ENCODE measurements at places on chromosomes 3 and 15.

DNA sequence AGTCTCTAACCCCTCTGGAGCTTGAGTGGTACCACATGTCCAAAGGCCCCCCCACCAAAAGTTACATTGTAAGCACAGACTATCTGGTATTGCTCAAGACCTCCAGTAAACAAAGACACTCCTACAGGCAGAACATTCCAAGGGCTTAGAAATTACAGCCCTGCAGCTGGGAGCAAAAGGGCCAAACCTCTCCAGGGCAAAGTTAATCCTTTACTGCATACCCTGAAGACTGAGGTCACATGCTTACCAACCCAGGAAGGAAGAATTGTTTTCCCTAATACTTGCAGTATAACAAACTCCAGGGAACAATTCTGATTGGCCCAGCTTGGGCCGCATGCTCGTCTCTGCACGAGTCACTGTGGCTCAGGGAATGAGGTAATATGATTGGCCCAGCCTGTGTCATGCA lies 266.1 kb upstream of the NR2F2 start:
- no peak for DNase-seq

- no peak for DNase-seq
These were observed 48.0 kb downstream of the B3GNT5 start for GRCh38 chr3:183300996-183301562.

GRCh38 chr3:126412841-126413692 lies 18.4 kb downstream of the CFAP100 start:
- no peak for DNase-seq

GRCh38 chr15:67792250-67792942 lies 32.9 kb upstream of the SKOR1 start:
- DNase-seq = no peak

DNA sequence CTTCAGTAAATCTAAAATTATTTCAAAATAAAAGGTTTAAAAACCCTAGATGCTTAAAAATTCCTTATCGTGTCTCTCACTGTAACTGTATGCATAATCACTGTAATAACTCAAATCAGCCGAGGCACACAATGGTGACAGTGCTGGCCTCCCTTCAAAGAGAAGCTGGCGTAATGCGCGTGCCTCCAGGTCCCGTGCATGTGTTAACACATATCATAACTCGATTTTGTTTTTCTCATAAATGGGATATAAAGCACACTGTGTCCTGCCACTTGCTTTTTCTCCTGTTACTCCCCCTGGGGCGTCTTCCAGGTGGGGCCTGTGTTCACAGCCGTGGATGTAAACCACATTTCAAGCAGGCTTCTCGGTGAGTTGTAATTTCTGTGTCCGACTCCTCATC lies 56.0 kb downstream of the TPRA1 start:
- no peak for DNase-seq

DNA sequence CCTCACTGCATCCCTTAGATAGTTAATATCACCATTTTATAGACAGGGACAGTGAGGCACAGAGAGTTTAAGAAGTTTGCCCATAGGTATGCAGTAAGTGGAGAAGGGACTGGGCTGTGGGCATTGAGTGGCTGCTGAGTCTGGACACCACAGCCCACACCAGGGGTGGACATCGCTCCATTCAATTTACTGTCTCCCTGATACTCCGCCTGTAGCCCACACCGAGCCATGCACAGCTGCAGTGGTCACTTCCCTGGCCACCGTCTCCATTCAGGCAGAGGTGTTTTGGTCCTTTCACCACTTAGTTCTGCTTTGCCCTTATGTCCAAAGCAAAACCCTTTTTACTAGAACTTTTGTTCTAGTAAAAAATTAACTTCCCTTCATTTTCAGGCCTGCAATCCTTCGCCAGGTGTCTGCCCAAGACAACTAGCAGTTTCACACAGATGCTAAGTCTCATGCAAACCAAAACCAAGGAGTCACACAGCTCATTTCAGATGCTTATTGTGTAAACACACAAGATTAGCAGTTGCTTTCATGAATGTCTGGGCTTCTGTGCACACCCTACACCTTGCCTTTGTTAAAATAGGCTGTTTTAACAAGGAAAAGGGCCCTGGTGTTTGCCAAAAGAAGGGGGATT lies 30.1 kb downstream of the ZNF35 start:
- DNase-seq = no peak

DNA sequence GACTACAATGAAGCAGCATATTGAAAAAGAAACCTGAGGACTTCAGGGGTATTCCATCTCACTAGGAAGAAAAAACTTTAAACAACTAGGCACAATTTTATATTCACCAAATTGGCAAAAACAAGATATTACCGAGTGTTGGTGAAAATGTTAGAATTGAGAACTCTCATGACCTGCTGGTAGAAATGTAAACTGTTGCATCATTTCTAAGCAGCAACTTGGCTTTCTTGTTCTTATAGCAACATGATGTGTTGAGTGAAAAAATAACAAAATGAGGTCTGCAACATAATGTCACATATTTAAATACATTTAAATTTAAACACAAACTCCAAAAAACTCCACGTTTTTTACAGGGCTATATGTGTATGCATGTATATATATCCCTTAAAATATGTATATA lies 59.0 kb upstream of the SPPL2A start:
- no peak for DNase-seq

DNA sequence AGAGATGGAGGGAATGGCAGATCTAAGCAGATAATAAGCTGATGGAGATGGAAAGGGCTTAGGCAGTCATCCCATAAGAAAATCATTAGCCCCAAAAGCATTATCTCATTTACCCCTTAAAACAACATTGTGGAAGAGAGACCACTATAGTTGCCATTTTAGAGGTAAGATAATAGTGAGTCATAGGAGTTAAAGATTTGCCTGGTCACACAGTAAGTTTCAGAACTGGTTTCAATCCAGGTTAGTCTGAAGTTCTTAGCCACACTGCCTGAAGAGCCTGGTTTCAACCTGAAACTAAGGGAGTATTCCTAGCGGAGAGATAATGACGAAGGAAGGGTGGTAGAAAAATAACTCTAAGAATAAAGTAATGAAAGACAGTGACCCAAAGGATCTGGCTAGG lies 13.0 kb upstream of the UBR1 start:
- no peak for DNase-seq

DNA sequence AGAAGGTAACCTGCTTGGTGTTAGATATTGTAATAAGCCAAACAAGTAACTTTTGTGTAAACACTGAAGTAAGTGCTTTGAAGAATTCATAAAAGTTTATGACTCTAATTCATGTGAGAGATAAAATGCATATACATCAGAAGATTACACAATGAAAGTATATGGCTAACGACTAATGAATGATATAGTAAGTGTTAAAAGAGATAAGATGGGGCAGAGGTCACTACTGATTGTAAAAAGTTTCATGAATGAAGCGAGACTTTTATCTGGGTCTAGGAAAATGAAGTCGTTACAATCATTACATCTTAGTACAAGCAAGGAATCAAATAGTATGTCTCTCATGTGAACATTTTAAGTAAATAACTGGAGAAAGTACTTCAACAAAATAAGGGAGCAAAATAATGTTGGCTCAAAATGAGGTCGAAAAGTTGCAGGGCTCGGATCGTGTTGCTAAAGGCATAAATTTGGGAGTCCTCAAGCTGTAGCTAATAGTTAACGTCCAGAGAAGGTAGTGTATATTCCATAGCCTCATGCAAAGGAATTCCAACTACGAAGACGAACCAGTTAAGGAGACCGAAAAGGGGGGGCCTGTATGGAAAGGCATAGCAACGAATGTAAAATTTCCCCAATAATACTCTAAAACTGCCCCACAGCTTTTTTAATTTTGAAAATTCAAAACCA lies 984 bp upstream of the DUT start:
- DNase-seq = no peak

DNA sequence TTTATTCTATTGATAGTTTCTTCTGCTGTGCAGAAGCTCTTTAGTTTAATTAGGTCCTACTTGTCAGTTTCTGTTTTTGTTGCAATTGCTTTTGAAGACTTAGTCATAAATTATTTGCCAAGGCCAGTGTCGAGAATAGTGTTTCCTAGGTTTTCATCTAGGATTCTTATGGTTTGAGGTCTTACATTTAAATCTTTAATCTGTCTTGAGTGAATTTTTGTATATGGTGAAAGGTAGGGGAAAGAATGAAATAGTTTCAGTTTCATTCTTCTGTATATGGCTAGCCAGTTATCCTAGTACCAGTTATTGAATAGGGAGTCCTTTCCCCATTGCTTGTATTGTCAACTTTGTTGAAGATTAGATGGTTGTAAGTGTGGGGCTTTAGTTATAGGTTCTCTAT lies 10.6 kb upstream of the GCSAM start:
- DNase-seq = no peak

- no peak for DNase-seq
These were observed 175.8 kb upstream of the RARB start for GRCh38 chr3:25252291-25252690.

GRCh38 chr3:185268194-185268962 lies 14.5 kb upstream of the EHHADH start:
- no peak for DNase-seq

- no peak for DNase-seq
These were observed 44.8 kb upstream of the GNB5 start for GRCh38 chr15:52236013-52236412.

- no peak for DNase-seq
These were observed 91.9 kb downstream of the IMPG2 start for GRCh38 chr3:101228441-101228840.

- DNase-seq = no peak
These were observed 516.1 kb downstream of the ZIC1 start for GRCh38 chr3:147925272-147925671.

GRCh38 chr3:17772556-17772955 lies 30.1 kb upstream of the TBC1D5 start:
- no peak for DNase-seq

- no peak for DNase-seq
These were observed 307.5 kb downstream of the EDEM1 start for GRCh38 chr3:5494905-5495519.

- DNase-seq = no peak
These were observed 105.2 kb upstream of the NR2E3 start for GRCh38 chr15:71705151-71705550.

- DNase-seq = no peak
These were observed 188.0 kb downstream of the SOX2 start for GRCh38 chr3:181899702-181900101.

GRCh38 chr3:187746442-187747281 lies 1.4 kb upstream of the BCL6 start:
- DNase-seq = no peak

- no peak for DNase-seq
These were observed 202.5 kb downstream of the LSAMP start for GRCh38 chr3:116242825-116243224.

GRCh38 chr3:97793420-97794019 lies 28.3 kb upstream of the CRYBG3 start:
- DNase-seq = no peak

DNA sequence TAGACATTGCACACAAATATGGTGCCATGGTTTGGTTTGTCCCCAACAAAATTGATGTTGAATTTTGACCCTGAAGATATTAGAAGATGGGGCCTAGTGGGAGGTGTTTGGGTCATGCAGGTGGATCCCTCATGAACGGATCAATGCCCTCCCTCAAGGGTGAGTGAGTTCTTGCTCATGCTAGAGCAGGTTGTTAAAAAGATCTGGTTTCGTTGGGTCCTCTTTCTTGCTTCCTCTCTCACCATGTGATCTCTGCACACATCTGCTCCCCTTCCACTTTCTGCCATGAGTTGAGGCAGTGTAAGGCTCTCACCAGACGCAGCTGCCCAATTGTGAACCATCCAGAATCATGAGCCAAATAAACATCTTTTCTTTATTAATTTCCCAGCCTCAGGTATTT lies 87.8 kb upstream of the MDFIC2 start:
- no peak for DNase-seq

DNA sequence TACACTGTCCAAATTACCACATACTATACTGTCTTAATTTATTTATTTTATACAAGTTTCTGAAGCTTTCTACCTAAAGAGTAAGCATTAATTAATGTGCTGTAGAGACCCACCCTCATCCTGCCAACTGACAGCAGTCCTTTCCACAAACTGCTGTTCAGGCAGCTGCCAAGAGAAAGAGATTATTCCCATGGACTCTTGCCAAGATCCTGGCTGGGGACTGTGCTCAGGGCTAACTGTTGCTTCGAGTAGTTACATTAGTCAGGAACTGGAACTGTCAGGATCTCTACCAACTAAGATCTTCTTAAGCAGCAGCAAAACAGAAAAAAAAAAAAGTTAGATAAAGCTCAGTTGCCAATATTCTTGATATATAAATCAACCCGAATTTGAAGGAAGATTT lies 398.8 kb downstream of the MECOM start:
- DNase-seq = no peak

DNA sequence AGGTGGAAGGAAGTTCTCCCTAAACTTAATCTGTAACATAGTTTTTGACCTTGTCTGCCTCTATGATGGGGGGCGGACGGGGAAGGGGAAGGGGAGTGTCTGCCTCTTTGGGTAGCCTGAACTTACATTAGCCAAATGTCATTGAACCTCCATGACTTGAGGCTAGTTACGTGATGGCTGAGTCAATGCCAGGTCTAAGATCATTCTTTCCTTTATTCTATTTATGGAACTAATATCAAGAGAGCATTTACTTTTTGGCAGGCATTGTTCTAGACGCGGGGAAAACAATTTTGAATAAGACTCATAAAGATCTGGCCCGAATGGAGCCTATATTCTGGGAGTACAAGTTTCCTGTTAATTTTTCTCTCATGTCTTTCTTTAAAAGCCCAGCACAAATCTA lies 340.7 kb upstream of the C2CD4B start:
- DNase-seq = no peak

DNA sequence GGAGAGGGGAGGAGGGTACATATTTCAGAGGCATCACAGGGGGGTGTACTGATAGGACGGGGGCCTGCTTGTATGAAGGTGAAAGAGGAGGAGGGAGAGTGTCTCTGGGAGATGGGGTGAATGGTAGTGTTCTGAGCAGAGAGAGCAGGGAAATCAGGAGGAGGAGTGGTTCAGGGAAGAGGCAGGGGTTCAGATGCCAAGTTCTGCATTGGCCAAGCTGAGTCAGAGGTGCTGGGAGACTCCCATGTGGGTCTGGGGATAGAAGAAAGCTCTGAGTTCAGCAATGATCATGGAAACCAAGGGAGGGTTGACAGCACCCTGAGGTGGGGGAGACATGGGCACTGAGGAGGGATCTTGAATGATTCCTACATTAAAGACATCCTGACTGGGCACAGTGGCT lies 3.0 kb downstream of the CYP8B1 start:
- no peak for DNase-seq

DNA sequence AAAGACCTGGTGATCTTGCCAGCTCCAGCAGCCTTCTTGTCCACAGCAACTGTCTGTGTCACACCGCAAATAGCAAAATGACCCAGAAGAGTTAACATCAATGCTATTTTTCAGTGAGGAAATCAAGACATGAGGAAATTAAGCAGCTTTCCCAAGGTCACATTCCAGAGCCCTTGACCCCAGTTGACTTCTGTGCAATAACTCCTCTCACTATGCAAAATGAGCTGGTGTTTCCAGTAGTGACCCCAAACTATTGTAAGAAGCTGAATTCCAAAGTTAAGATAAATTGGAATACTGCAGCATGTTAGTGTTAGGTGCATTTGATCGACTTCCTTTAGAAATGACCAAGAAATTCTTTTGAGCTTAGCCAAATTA lies 172.8 kb upstream of the SNTN start:
- no peak for DNase-seq
